ENCODE measurements at places on chromosomes 1 and 21.

- no peak for DNase-seq
Observed at GRCh38 chr1:51950701-51951100, 39.8 kb downstream of the RAB3B start.

DNA sequence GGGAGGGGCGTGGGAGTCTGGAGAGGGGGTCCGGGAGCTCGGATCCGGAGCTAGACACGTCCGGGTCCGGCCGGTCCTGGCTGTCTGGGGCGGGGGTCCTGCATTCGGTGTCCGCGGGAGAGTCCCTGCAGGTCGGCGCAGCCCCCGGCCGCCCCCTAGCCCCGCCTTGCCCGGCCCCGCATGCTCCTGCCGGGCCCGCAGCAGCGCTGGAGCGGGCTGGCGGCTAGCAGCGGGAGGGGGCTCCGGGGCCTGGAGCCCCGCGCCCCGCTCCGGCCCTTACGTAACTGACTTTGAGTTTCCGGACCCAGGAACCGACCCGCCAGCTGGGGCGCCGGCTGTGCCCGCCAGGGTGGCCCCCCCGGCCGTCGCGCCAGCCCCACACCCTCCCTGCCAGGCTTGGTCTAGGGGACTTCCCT, 26.9 kb upstream of the EPB41 start:
- no peak for DNase-seq

- no peak for DNase-seq
Observed at GRCh38 chr1:1899266-1899966, 8.5 kb upstream of the GNB1 start.

- DNase-seq: no peak
Observed at GRCh38 chr1:145918992-145919939, 749 bp upstream of the PEX11B start.

DNA sequence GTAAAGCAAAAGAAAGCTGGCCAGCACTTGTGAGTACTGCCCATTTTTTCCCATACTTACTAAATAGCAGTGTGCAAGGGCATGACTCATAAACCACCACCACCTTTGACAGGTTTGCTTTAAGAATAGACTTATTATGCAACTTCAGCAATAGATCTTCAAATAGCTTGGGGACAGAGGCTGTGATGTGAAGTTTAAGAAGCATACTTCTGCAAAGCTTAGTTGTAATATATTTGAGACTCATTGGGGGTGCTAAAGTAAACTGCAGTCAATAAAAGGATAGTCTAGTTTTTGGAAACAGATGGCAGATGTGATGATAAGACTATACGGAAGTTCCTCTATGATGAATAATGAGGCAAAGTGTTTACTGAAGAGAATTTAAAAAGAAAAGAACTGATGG, 210.0 kb downstream of the PLA2G4A start:
- no peak for DNase-seq

DNA sequence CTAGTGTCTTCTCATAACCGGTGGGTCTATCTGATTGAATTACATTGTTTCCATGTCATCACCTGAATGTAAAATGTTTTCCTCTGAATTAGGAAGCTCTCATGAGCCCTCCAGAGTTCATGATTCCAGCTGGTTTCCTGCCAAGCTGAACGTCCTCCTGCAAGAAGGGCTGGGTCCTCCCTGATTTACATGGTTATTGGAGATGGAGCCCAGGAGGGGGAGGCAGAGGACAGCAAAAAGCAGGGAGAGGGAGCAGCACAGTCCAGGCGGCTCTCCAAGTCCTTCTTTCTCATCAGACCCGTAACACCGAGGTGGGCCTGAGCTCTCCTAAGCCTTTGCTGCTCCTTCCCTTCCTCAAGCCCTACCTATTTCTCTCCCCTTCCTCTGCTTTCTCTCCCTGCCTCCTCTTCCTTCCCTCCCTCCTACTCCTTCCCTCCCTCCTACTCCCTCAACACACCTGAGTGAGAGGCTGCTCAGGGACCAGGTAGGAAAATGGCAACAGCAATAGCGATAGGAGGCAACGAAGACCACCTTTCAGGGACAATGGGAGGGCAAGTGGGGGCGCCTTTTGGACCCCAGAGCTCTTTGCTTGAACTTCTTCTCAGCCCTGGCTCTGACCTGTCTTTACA, 265.9 kb downstream of the PRDM2 start:
- DNase-seq: peak; percentile 25

- DNase-seq: no peak
Observed at GRCh38 chr21:23496729-23497128, 2110.6 kb downstream of the MRPL39 start.

GRCh38 chr1:232611834-232612233, 18.1 kb downstream of the SIPA1L2 start:
- DNase-seq: no peak

GRCh38 chr1:190904091-190904695, 426.5 kb upstream of the BRINP3 start:
- DNase-seq: no peak

DNA sequence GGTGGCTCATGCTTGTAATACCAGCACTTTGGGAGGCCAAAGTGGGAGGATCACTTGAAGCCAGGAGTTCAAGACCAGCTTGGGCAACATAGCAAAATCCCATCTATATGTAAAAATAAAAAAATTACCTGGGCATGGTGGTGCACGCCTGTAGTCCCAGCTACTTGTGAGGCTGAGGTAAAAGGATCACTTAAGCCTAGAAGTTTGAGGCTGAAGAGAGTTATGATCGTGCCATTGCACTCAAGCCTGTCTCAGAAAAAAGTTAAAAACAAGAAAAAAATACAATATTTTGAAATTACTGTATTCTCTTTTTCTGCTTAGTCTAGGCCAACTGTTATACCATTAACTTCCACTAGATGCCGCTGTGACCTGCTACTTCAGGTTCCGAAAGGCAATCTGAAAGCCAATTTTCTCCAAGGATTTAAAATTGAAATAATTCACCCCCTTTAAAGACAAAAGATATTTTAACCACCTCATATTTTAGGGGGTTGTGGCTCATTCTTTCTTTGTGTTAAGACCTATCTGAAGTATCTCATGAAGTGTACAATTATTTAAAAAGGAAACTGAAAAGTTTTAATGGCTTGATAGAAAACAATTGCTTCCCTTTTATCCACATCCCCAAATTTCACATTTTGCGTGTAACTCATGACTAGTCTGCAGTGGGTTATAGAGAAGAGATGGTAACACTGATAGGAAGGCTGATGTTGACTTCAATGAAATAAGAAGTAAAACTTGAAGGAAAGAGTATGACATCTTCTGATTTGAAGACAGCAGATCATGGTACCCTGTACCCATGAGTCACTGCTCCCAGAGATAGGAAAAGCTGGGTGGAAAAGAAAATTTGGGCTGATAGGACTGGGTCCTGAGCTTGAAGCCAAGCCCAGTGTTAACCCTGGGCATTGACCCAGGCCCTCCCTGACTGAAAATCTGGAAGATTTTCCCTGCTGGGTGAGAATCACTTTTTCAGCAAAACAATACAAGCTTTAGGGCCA, 24.4 kb upstream of the CLDN14 start:
- DNase-seq: no peak

GRCh38 chr1:21946836-21947587, 9.9 kb upstream of the HSPG2 start:
- no peak for DNase-seq

- DNase-seq: no peak
Observed at GRCh38 chr21:36479415-36480402, at the start of gene CLDN14. TSS of gene CLDN14 (minus strand) at chr21:36480122. CDS start at chr21:36461695, 18,427 bp downstream.

DNA sequence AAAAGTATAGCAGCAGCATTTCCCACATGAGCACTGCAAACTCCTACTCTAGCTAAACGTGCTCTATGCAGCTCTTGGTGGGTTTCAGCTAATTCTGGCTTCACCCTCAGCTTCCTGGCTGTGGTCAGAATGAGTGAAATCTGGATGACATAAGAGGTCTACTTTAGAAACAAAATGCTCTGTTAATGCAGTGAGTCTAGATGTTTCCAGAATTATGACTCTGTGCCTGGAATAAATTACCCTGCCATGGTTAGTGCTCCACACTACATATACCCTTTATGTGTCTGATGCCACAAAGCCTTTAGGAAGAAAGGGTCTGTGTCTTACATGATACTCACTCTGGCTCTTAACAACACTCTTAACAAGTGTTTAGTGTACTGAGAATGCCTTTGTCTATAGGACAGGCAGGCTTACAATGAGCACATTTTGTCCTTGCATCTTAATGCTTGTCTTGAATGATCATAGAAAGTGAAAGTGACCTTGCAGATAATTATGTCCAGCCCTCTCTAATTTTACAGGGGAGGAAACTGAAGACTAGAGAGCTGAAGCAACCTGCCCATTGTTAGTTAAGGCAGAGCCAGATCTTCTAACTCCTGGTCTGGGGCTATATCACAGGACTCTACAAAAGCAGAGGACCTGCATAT, 9.2 kb downstream of the S100A10 start:
- DNase-seq: no peak

DNA sequence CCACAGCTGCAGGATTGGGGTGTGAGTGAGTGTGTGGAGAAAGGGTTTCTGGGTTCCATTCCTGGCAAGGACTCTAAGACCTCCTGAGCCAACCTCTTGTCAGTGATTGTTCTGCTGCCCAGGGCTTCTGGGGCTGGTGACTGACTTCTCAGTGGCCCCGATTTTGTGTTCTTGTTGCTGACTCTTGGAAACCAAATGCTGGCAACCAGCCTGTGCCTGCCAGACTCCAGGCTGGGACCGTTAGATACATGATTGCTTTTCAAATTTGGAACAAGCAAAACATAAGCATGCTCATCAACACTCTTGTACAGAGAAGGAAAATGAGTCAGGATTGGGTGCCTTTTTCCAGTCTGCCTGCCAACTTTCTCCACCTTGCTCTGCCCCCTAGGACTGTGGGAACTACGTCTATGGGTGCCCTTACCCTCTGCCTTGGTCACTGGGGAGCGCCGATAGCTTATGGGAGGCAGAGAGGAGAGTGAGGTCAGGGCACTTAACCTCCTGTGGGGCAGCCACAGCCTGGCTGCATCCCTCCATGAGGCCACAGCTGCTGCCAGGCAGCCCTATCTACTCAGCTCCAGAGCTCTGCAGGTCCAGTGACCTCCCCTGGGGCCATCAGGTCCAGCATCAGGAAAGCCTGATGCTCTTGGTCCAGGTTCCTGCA, 39.3 kb upstream of the EPS8L3 start:
- DNase-seq: no peak

DNA sequence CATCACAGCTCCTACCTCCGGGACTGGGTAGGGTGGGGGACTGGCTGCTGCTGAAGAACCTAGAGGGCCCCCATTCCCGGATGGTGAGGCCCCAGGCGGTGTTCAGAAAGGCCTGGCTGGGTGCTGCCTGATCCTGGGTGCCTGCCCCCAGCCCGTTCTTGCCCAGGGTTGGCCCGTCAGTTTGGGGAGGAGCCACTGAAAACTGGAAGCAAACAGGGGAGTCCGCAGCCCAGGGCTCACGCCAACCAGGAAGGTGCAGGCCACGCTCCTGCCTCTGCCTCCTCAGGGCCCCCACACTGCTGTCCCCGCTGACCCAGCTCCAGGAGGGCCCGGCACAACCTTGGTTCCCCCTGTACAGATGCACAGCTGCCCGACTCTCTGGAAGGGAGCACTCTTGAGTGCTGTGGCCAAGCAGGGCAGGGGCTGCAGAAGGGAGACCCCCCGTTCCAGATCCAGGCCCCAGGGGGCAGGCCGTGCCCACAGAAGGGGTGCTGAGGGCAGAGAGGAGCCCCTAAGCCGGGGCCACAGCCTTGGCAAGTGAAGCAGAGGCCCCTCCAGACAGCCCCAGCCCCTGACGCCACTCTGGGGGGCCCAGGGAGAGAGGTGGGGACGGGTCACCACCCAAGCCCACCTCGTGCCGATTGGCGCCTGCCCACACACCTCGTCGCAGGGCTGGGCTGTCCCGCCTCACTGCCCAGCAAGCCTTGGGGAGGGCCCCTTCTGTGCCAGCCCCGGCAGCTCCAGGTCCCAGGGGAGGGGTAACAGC, 5.5 kb downstream of the C1QTNF12 start:
- DNase-seq: no peak

DNA sequence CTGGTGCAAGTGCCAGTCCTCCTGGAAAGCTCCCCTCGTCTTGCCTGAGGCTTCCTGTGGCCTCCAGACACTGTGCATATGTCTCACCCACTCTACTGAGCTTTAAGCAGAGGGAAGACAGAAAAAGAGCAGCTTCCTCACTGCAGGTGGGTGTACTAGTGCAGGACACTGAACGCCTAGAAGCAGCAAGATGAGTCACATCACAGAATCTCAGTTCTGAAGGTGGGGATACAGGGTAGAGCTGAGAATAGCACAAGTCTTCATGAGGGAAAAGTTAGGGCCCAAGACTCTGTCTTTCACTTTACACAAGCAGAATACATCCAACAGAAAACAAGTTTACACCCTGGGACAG, 37.4 kb downstream of the PCAT6 start:
- no peak for DNase-seq

GRCh38 chr1:152112101-152112884, 3.0 kb downstream of the TCHH start:
- no peak for DNase-seq

DNA sequence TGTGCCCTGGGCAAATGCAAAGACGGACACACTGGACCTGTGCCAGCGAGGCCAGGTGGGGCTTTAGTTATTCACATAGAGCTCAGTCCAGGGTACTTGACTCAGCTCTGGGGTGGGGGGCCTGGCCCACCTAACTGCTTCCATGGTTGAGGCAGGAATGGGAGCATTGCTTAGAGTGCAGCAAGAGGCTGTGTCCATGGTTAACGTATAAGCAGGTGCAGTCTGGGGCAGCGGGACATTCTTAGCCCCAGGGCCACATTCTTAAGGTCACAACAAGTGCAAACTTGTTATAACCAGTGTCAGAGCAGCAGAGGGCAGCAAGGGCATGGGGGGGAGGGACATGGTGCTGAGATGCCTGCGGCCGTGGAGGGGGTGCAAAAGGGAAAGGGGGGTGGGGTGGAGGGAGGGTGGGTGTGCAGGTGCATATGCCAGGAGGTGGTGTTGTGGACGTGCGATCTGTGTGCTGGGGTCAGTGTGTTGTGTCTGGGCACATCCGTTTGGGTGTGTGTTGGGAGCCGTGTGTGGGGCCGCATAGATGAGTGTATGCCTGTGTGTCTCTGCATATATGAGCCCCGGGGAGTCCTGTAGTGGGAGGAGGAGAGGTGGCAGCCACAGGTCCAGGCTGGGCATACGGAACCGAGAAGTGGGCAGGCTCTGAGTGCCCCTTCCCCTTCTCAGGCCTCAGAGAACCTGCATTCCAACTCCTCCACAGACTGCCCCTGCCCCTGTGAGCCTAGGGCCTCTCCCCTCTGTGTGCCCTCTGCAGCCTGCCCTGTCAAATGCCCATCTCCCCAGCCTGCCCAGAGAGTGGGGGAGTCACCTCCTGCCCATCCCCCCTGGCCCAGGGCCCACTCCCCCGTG, 8.4 kb downstream of the KCNJ10 start:
- DNase-seq: no peak

DNA sequence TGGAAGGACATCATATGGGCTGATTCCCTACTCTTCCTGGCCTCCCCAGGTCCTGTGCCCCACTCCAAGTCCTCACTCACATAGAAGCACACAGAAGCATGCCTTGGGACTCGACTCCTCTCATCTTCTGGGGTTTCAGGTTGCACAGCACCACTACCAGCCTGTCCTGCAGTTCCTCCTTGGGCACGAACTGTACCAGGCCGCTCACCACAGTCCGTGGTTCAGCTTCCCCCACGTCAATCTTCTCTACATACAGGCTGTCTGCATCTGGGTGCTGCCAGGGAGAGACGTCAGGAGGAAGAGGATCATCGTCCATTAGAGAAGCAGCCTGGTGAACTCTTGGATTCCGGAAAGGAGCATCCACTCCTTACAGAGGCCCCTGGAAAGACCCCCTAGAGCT, 37.2 kb downstream of the YARS1 start:
- DNase-seq: no peak

- DNase-seq: no peak
Observed at GRCh38 chr21:27060190-27060589, 93.3 kb upstream of the ADAMTS5 start.
